ENCODE measurements at places on chromosomes 3 and 15.
A peak's percentile ranks its signal among the peaks of the same experiment; 100 is the strongest.

DNA sequence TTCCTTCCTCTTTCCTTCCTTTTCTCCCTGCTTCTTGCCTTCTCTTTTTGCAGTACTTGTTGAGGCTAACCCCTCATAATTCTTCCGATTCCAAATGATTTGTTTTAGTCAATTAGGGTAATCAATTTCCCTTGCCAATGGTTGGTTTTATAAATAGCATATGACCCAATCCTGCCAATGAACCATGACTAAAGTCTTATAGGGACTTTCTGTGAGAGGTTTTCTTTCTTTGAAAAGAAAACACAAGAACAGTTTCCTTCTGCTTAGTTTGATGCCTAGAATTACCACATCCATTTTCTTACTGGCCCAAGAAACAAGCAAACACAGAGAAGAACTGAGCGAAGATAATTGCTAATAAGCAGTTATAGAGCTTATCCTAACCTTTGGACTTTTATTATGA lies 292.5 kb upstream of the SATB1 start:
- no peak for DNase-seq

DNA sequence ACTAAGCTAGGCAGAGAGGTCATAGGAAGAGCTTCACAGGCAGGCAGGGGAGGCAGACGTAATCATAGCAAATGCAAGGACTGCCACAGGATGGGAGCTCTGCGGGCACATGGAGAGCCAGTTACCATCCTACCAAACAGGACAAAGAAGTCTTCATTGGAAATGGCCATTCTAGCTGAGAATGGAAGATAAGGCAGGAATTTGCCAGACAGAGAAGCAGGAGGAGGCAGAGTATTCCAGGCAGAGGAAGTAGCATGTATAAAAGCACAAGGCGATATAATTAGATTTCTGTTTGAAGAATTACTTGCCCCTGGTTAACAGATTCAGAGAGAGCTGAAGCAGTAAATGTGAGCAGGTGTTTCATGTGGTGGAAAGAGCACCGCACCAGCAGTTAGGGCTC lies 3.5 kb upstream of the SEMA5B start:
- DNase-seq = no peak

GRCh38 chr15:51869060-51869421 lies 39.6 kb downstream of the TMOD3 start:
- DNase-seq = no peak

DNA sequence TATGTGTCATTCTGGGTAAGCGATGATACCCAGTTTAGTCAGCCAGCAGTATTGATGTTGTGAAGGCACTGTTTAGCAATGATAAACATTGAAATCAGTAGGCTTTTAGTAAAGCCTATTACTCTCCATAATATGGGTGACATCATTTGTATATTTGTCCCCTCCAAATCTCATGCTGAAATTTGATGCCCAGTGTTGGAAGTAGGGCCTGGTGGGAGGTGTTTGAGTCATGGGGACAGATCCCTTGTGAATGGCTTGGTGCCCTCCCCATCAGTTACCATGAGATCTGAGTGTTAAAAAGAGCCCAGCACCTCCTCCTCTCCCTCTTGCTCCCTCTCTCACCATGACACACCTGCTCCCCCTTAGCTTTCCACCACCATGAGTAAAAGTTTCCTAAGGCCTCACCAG lies 31.4 kb upstream of the FAN1 start:
- DNase-seq = no peak

DNA sequence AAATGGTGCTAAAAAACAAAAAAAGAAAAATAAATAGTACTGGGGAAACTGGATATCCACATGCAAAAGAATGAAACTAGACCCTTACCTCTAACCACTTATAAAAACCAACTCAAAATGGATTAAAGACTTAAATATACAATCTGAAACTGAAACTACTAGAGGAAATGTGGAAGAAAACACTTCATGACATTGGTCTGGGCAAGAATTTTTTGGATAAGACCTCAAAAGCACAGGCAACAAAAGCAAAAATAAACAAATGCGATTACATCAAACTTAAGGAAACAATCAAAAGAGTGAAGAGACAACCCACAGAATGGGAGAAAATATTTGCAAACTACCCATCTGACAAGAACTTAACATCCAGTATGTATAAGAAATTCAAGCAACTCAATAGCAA lies 6.4 kb downstream of the IFT57 start:
- DNase-seq = no peak

GRCh38 chr3:197262709-197263108 lies 35.7 kb downstream of the DLG1 start:
- no peak for DNase-seq

- DNase-seq = no peak
Observed at GRCh38 chr3:171835116-171835515, 8.0 kb upstream of the TMEM212 start.

GRCh38 chr3:160006282-160007163 lies 17.9 kb downstream of the IL12A start:
- peak; percentile 57 for DNase-seq

GRCh38 chr15:85361323-85361722 lies 19.1 kb upstream of the AKAP13 start:
- DNase-seq = no peak

- no peak for DNase-seq
Observed at GRCh38 chr3:15009167-15009566, 55.9 kb downstream of the MRPS25 start.

DNA sequence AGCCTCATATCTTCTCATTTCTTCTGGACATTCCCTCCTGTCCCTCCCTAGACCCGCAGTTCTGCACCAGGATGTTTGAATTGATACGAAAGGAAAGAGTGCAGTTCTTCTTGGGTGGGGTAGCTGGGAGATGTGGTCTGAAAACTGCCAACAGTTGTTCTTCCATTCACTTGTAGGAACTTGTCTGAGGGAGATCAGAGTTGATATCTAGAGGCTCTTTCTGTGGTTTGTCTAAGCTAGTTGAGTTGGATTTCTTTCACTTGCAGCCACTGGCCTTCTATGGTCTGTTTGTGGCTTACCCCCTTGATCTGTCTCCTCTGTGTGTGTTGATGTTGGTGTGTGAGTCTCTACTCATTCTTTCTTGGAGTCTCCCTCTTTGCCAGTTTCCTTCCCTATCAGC lies 42.5 kb upstream of the PIK3CB start:
- no peak for DNase-seq

DNA sequence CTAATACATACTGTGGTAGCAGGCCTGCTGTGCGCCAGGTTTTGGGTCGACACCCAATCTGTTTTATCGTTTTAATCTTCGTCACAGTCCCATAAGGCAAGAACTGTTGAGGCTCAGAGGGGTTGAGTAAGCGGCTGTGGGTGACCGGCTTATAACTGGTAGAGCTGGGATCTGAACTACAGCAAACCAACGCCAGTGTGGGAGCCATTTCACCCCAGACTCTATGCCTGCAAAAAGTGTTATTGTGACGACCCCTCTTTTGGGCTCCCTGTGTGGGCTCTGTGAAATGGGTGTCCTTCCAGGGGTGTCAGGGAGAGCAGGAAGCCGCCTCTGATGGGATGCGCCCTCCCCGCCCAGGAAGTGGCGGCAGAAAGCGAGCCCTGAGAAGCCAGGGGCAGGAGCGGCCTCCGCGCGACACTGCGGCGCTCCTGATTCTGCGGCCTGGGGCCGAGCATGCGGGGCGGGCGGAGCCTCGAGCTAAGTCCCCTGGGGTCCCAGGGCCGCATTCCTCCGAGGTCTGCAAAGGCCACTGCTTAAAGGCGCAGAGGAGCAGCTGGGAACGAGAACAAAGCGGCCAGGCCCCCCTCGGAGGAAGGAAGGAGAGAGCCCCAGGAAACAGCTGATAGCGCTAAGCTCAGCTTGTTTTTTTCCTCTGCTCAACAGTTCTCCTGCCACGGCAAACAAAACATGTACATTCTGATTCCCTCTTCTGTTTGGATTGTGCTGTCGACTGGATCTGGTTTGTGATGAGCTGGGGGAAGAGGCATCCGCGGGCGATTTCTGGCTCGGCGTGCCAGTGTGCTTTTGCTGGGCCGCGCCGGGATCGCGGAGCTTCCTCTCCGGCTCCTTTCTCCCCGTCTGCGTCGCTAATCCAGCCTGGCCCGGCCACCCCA lies 33.9 kb downstream of the GRK7 start:
- DNase-seq = no peak

GRCh38 chr3:67018105-67018788 lies 20.1 kb downstream of the KBTBD8 start:
- no peak for DNase-seq

GRCh38 chr3:50203113-50203808 lies 1.8 kb upstream of the SLC38A3 start:
- no peak for DNase-seq

DNA sequence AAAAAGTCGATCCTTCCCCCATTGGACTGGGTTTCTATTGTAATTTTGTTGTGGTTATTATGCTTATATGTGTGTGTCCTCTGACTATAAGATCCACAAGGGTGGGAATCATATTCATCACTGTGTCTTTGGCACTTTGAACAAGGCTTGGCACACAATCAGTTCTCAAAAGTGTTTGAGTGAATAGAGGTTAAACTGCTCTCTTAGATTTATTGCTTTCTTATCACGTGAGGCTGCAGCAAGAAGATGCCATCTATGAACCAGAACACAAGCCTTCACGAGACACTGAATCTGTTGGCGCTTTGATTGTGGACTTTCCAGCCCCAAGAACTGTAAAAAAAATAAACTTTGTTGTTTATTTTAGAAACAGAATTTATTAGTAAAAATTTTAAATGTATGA lies 295.0 kb upstream of the MDFIC2 start:
- no peak for DNase-seq

DNA sequence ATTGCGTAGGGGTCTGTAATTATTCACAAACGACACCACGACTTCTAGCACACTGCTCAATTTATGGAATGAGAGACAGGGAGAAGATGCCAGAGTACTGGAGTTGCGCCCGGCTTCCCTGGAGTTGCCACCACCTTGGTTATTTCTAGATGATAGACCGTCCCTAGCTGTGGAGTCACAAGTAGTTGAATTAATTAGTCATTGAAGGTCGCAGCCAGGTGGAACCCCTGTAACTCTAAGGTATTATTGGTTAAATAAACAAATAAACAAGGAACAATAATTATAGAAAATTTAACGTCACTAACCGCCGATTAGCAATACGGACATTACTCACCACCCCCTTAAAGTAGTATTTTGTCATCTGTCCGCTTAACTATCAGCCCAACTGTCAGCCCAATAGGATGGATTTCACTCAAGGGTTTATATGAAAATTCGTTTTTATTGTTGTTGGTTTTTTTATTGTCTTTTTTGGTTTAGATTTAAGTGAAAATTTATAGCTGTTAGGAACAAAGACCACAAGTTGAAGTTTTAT lies 911 bp upstream of the AZI2 start:
- no peak for DNase-seq

GRCh38 chr3:3847994-3848922 lies 49.0 kb downstream of the LRRN1 start:
- DNase-seq = no peak

DNA sequence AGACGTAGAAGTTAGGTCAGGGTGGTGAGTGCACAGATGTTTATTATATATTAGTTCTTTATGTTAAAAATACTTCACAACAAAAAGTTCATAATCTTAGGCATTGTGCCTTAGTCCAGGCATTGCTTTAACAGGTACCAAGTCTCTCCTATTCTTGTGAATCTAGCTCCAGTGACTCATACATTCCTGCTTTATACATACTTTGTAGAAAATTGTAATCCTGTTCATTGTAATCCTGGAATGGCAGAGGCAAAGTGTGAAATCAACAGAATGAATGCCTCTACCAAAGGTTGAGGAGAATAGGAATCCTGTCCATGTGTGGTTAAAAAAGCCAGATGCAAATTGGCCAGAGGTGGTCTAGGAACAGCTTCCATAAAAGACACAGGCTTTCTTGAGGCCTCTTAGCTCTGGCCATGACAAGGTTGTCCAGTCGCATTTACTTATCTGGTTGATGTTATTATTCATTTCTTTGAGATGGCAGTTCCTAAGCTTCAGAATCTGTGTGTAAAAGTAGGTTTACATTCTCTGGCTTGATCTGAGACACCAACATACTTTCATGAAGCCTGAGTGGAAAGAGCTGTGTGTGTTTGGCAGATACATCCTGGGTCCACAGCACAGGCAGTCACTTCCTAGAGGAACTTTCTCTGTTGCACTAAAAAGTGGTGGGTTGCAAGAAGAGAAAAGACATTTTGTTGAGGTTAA lies 109.0 kb downstream of the CDIN1 start:
- no peak for DNase-seq

DNA sequence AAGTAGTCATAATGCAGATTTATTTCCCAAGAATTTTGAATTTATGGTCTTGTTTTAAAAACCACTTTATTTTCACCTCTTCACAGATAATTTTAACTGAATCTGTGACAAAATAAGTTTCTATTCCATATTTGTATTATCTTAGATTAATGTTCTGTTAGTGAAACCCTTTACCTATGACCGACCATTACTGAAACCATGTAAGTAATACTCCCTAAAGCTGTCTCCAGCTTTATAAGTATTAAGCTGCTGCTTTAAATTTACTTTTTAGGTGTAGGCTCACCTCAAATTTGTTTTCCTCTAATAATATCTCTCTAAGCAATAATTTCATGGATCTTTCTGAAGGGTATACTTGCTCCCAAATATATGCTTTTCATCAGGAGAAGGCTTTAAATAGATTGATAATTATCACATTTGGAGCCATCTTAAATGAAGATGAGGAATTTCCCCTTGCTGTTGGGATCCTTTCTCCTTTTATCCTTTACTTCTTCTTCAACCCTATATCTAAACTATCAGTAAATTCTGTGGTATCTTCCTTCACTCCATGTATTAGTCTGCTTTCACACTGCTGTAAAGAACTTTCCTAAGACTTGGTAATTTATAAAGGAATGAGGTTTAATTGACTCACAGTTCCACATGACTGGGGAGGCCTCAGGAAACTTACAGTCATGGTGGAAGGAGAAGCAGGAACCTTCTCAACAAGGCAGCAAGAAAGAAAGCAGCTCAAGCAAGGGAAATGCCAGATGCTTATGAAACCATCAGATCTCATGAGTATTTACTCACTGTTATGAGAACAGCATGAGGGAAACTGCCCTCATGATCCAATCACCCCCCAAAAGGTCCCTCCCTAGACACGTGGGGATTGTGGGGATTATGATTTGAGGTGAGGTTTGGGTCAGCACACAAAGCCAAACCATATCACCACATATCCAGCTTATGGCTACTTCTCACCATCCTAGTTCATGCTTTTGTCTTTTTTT lies 92.3 kb upstream of the P2RY1 start:
- no peak for DNase-seq

DNA sequence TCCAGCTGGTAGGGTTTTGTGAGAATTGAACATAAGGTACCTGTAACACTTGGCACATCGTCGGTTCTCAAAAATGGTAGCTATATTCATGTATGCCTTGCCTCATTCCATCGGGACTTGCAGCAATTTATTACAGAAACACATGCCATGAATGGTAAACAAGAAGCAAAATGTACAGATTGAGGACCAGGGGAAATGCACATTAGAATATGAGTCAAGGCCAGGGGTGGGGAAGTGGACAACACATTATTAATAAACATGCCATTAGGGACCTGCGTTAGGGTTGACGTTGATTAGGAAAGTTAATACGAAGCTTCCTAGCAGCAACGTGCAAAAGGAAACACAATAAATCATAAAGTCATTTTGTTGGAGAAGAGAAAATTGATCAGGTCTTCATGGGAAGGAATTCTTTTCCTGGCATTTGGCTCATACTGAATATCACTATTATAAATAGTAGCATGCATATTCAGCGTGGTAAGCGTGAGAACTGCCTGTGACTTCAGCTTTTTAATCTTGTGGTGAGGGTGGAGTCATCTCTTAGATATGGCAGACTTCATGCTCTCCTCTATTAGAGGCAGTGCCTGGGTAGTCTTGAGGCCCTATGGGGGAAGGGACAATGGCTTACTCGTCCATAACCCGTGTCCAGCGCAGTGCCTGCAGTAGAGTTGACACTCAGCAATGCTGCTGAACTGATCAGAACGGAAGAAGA lies 184.9 kb downstream of the SV2B start:
- no peak for DNase-seq

- no peak for DNase-seq
Observed at GRCh38 chr15:22978691-22979237, 1.4 kb downstream of the CYFIP1 start.
